ENCODE measurements at places on chromosomes 13 and 19.

GRCh38 chr13:54574791-54575190, 1546.2 kb downstream of the OLFM4 start:
- DNase-seq: no peak

DNA sequence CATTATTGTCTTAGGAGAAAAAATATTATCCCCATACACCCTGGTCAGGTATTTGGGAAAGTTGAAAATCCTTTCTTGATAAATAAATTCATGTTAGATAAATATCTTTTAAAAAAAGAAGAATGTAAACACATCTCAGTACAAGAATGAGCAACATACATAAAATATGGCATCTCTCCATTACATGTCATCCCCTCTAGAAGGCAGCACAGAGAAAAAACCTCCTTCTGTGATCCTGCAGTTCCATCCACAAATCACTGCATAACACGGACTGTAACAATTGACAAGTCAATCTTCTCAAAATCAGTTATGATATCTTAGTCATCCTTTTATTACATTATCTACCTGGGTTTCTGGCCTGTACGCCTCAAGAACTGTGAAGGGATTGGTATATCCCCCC, 683.9 kb upstream of the KLHL1 start:
- no peak for DNase-seq

DNA sequence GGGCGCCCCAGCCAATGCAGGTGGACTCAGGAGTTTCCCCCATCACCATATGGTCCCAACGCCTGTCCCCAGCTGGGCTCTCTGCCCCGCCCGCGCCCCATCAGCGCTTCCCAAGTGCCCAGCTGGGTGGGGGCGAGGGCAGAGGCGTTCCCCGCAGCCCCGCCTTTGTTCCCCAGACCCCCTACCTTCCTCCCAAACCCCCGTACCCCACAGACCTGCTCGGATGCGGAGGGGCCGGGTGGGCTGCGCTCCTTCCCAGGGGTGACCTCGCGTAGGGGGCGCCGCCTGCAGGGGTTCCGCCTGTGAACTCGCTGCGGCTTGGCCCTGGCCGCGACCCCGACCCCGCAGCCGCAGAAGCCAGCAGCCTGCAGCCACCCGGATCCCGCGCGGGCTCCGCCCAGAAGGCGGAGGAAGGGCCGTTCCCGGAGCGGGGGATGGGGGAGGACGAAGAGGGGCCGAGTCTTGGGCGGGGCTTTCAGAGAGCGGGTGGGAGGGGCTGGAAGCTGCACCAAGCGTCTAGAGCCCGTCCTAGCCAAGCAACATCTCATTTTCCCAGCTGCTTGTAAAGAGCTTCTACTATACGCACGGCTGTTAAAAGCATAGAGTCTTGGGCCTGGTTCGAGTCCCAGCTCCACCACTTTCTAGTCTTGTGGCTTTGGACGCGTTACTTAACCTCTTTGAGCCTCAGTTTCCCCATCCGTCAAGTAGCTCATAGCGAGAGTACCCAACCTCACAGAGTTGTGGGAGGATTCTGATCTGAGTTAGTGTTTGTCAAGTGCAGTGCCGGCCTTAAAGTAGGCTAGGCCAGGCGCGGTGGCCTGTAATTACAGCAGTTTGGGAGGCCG, at the start of gene RAB3D:
TSS of gene RAB3D (minus strand) at position 404 of the 845 bp plus-strand sequence. CDS start 2,258 bp downstream, outside the sequence.
- peak; percentile 81 for DNase-seq

- DNase-seq: no peak
Measured at GRCh38 chr13:65188721-65189120, 2041.4 kb downstream of the PCDH9 start.

- no peak for DNase-seq
Measured at GRCh38 chr13:49421391-49421790, 22.5 kb downstream of the CAB39L start.

- no peak for DNase-seq
Measured at GRCh38 chr13:56352361-56352760, 788.4 kb upstream of the PRR20A start.

DNA sequence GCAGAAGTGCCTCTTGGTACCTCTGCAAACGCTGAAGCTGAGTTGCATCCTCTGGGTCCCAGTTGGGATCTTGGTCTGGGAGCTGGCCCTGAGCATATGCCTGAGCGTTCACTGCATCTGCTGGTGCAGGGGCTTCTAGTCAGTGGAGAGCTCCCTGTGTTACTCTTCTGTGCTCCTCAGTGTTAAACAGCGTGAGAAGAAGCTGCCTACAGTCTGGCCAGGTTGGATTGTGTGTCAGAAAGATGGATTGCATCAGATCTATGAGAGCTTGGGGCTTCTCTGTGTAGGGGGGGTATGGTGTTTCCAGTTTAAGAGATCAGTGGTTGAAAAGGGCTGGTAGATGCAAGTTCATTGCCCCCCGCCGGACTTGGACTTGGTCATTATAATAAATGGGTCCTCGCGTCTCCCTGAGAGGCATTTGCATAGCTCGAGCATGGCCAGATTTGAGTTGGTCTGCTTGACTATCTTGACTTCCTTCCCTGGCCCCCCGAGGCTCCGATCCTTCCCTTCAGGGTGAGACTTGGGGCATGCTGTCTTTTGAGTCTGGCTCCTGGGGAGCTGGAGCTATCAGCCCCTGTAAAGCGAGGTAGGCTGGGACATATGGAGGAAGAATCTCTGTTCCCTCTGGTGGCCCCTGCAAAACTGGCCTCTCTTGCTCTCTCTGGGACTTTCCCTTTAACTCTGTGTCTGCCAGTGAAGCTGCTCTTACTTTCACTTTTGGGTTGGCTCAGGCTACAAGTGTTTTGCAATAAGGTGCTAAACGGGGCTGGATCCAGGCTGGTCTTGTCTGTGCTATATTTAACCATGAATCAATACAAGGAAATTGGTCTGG, 52.9 kb downstream of the OR10H4 start:
- DNase-seq: no peak

DNA sequence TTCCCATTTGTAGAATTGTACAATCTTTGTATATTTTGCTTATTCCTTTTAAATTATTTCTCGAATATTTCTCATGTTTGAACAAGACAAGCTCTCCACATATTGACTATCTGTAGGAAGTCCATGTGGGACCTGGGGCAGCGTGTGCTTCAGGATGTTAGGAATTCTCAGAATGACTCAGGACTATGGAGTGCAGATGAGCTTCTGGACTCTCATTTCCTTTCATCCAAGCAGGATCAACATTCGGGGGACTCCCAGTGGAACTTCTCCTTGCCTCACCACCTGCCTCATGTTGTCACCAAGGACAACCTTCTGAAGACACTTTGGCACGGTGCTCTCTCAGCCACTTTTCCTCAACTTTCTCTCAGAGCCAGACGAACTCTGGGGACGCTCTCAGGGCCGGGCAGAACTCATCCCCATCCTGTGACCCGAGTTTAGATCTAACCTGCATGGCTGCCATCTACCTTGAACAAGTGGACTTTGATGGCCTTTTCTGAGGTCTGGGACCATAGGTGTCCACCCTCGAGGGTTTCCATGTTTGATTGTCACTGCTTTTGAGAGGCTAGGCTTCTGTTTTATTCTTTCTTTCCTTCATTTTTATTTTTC, 441.7 kb downstream of the IRS2 start:
- DNase-seq: no peak

GRCh38 chr13:40756042-40756441, 14.9 kb downstream of the MRPS31 start:
- DNase-seq: no peak

DNA sequence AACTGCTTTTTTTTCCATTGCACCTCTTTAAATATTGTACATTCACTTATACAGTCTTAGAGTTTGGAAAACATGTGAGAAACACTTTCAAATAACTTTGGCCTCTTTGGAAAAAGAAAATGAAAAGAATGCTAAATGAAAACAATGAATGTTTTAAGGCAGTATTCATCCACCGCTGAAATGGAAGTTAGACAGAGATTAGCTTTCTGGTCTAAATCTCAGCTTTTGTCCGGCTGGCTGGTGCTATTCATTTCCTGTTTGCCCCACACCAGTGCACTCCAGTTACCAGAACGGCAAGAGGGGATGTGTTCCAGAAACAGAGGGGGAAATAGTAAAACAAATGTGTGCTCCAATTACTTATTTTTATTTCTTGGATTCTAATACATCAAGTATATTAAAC, 1201.3 kb downstream of the EFNB2 start:
- DNase-seq: no peak

- DNase-seq: peak; percentile 44
Measured at GRCh38 chr19:9205501-9206113, 13.8 kb downstream of the OR7D4 start.

- peak; percentile 81 for DNase-seq
Measured at GRCh38 chr19:38079926-38080380, 144.1 kb downstream of the DPF1 start.

GRCh38 chr19:51694318-51695085, 1.4 kb downstream of the SPACA6 start:
- DNase-seq: no peak

DNA sequence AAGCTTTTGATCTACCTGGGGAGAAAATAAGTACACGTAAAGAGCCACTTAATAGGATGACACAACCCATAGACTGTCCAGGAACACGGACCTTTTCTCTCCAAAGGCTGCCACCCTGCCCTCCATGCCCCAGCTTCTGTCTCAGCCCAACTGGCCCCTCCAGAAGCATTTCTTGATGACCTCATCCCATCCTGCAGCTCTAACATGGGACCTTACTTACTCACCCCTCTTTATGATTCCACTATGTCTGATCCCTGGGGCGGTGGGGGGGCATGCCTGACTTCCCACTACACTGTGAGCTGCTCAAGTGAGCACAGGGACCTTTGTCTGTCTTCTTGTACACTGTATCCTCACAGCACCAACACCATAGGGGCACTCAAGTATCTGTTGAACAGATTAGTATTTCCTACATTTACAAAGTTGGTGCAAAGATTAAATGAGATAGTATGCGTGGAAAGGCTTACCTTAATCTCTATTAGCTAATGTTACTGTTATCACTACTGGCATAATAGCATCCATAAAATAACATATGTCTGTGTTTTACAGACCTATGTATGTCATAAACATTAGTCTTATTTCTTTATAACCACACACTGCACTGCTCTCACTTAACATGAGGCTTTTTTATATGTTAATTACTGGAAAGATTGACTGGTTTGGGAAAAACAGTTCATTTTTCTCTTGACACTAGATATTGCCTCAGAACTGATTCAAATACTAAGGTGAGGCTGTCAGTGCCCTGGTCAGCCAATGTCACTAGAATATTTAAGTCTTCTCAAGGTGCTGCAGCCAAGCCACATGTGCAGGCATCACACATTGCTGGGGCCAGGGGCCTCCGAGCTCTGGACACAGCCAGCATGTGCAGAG, 100.9 kb downstream of the FOXO1 start:
- DNase-seq: no peak

- DNase-seq: no peak
Measured at GRCh38 chr19:3580156-3580934, 4.9 kb upstream of the GIPC3 start.

DNA sequence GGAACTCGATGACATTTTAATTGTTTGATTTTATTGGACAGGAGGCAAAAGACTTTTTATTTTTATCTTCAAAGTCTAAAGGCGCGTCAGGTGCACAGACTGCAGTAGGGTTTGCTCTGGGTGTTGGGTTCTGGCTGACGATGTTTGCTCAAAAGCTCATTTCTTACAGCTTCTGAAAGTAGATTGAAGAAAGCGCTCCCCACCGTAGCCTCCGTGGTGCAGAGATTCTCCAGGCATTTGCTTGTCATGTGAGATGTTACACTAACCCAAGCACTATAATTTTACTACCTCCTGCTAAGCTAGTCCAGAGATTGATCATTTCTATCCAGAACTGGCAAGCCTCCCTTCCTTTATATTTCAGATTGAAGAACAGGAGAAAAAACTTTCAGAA, 14.5 kb upstream of the ATP11A start:
- no peak for DNase-seq

DNA sequence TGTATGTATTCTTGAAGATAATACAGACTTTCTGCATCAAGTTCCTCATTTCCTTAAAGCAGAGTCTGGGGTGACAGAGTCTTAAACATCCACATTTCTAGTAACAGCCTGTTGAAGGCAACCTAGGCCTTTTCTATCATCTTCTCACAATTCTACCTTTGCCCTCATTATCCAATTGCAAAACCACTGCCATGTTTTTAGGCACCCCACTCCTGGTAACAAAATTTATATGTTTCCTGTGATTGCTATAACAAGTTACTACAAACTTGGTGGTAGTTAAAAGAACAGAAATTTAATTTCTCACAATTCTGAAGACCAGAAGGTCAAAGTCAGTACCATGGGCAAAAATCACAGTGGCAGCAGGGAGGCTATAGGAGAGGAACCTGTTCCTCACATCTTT, 33.1 kb downstream of the TUBA3C start:
- no peak for DNase-seq

- no peak for DNase-seq
Measured at GRCh38 chr19:364496-365287, 20.1 kb upstream of the MIER2 start.

DNA sequence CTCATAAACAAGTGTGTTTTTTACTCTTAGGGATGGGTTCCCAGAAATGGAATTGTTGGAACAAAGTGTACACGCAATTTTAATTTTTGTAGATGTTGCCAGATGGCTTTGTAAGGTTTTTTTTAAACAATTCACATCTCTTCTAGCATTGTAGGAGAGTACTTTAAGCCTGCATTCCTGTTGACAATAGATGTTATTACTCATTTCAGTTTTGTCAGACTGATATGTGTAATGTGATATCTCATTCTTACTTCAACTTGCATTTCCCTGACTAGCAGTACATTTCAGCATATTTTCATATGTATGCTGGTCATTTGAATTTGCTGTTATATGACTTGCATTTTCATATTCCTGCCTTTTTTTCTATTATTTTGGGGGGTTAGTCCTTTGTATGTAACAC, 186.6 kb upstream of the SLITRK6 start:
- no peak for DNase-seq

- DNase-seq: no peak
Measured at GRCh38 chr13:70905035-70905434, 796.8 kb upstream of the KLHL1 start.

DNA sequence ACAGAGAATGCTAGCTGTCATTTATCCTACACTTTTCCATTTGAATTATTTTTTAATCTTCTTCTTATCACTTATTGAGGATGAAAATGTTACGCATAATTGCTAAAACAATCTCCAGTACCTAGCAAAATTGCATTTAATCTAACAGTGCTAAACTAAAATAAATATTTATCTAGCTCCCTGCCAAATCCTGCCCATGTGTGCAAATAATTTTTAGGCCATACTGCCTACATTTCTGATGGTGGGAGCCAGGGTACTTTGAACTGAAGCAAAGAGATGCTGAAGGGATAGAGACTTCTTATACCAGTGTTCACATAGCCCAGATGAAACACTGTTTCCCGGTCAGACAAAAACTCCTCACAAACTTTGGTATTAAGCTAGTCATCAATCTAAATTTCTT, 1268.7 kb upstream of the PCDH20 start:
- DNase-seq: peak; percentile 54

DNA sequence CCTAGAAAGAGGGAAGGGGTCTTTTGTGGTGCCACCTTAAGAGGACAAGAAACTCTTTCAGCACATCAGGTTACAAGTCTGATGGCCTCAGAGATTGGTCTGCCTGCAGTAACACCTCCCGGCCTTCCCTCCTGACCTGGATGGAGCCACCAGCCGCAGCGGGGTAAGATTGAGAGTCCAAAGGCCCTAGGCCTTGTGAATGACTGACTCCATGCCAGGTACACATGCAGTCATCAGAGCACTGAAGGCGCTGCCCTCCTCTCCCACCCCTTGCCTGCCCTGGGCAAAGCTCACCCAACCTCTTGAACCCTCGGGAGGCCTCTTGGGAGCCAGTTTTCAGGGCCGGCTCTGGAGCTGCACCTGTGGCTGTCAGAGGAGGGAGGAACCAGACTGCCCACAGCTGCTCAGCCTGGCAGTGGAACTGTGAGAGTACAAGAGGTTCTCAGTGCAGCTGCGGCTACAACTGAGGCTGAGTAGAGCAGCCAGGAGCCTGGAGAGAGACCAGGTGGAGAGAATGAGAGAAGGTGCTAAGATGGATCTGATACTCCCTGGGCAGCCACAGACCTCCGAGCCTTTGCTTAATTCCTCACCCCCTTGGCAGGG, 23.8 kb upstream of the C13orf42 start:
- DNase-seq: no peak
